ENCODE measurements at places on chromosomes 16 and 17.

DNA sequence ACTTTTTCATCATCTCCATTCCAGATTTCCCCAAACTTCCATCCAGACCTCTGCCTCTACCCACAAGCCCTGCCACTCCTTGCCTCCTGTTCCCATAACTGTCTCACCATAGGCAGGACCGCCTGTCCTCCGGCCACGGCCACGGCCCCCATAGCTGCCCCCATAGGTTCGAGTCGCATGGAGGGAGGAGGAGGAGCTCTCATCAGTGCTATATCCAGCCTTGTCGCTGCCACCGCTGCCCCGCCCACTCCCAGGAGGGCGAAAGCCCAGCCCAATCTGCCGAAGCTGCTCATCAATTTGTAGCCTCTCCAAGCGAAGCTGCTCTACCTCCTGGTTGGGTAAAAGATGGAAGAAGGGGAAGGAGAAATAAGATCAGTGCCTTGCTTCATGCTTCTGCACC, 3.4 kb upstream of the SOX15 start:
- no peak for DNase-seq

DNA sequence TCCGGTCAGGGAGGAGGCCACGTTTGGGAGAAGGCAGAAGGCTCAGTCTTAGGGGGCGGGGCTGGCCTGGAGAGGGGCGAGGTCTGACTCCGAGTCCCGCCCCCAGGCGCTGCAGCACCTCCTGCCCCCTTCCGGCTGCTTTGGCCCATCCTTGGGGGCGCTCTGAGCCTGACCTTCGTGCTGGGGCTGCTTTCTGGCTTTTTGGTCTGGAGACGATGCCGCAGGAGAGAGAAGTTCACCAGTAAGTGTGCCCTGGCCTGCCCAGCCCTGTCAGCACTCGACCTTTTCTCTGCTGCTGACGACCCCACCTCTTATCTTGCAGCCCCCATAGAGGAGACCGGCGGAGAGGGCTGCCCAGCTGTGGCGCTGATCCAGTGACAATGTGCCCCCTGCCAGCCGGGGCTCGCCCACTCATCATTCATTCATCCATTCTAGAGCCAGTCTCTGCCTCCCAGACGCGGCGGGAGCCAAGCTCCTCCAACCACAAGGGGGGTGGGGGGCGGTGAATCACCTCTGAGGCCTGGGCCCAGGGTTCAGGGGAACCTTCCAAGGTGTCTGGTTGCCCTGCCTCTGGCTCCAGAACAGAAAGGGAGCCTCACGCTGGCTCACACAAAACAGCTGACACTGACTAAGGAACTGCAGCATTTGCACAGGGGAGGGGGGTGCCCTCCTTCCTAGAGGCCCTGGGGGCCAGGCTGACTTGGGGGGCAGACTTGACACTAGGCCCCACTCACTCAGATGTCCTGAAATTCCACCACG, 1.5 kb downstream of the TNFRSF12A start:
- peak; percentile 92 for DNase-seq

GRCh38 chr17:66983414-66984021, 19.0 kb downstream of the CACNG4 start:
- DNase-seq, result no peak

GRCh38 chr17:40886090-40886489, 1.0 kb upstream of the KRT20 start:
- no peak for DNase-seq

DNA sequence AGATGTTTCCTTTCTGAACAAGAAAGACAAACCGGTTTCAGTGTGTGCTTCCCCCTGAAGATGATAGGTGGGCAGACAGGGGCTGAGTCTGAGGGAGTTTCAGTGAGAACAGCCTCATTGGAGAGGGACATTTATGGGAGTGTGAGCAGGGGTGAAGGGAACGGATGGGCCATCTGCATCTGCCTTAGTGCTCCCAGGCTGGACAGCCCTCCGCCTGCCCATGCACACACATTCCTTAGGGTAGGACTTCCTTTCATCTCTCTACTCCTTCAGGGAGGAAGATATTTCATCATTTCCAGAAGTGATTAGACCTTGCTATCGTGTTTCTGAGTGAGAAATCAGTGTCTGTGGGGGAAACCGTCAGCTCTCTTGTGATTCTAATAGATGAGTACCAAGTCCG, 3.8 kb downstream of the SHISA6 start:
- no peak for DNase-seq

DNA sequence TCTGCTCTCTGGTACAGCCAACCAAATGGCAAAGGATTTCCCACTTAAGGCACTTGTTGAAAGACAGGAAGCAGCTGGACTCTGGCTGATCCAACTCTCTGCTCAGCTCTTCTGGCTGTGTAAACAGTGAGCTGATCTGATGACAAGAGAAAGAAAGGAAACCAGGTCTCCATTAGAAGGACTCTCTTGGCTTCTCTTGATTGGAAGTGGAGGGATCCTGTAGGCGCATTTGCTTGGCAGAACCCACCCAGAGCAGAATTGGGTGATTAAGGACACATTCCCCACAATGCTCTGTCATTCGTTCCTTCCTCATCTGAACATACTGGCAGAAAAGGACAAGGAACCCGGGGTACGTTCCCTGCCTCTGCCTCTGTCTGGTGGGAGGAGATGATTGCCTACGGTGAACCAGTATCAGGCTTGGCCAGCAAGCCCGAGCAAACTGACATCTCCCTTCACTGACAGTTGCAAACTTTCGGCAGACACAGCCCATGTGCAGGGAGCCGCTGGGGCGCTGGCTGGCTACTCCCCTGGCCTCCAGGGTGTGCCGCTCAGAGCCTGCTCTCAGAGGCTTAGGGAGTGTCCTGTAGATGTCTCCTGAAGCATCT, 29.1 kb downstream of the LDHD start:
- no peak for DNase-seq

DNA sequence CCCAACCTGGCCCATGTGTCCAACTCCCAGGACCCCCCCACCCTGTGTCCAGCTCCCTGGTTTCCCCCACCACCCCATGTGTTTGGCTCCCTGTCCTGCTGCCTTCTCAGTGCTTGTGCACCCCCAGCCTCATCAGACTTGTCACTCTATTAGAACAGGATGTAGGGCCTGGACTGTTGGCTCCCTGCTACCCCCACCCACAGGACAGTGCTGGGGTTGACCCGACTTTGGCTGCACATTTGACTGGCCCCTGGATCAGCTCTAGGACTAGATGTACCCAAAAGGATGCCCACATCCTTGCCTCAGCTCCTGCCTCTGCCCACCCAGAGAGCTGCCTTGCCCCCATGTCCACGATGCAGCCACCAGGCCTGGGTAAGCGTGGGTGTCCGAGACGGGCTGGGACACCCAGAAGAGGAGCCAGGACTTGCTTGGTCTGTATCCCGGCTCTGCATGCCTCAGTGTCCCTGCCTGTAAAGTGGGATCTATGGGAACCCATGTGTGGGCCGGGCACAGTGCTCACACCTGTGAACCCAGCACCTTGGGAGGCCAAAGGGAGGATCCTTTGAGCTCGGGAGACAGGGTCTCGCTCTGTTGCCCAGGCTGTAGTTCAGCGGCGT, 1.5 kb upstream of the CCDC57 start:
- DNase-seq, result no peak

- DNase-seq, result no peak
Measured at GRCh38 chr17:49596613-49597244, 21.1 kb downstream of the NXPH3 start.

DNA sequence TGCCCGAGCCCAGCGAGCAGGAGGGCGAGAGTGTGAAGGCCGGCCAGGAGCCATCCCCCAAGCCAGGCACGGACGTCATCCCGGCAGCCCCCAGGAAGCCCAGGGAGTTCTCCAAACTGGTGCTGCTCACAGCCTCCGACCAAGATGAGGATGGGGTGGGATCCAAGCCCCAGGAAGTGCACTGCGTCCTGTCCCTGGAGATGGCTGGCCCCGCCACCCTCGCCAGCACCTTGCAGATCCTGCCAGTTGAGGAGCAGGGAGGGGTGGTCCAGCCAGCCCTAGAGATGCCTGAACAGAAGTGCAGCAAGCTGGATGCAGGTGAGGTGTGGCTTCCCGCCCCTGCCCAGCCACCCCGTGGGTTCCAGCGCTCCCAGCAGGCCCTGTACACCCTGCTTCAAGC, 18.0 kb downstream of the FLYWCH1 start:
- no peak for DNase-seq

DNA sequence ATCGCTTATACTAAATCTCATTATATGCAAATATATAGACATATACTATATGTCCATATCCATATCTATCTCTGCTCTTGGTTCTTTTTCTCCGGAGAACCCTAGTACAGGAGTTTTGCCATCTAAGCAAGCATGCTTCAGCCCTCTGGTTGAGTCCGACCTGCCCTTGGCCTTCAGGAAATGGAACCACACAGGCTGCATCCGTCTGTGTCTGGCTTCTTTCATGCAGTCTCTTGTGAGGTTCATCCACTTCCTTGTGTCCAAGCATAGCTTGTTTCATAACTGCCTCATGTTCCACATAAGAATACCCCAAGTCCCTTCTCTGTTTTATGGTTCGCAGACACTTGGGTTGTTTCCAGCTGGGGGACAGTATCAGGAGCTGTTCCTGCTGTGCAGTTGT, 16.8 kb downstream of the SNX20 start:
- no peak for DNase-seq

GRCh38 chr17:29180034-29180787, at the start of gene MYO18A:
MYO18A (minus strand) TSS chr17:29180398; CDS start chr17:29166940, 13,458 bp downstream.
- peak; percentile 84 for DNase-seq

- DNase-seq, result no peak
Measured at GRCh38 chr17:48541036-48541576, 3.8 kb downstream of the HOXB2 start.

DNA sequence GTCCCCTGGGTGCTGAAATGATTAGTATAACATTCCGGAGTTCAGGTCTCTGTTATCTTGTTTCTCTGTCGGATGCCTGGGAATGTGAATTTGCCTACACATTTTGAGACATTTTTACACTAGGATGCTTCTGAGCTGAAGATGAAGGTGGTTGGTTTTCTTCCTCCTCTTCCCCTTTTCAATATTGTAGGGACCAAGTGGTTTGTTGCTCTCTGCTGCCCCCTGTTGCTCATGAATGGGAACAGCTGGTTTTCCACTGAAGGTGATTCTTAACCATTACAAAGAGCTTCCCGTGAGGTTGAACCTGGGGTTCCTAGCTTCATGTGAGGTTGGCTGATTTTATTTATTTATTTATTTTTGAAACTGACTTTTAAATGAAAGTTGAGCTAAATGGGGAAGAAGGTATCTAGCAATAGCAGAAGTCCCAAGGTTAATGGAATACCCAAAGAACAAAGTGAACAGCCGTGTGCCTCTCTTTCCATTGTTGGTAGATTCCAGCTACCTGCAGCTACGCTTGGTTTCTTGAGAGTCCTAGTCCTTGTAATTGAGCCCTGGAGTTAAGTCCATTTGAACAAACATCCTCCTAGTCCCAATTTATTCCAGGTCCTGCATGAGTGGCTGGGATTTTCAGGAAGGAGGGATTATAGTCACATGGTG, 983.9 kb upstream of the EEF2KMT start:
- DNase-seq, result no peak

- DNase-seq, result no peak
Measured at GRCh38 chr16:11187522-11188023, 68.4 kb downstream of the SOCS1 start.

GRCh38 chr17:75587675-75588595, at the start of gene MYO15B:
MYO15B (plus strand) TSS chr17:75587800; CDS start chr17:75588058, 258 bp downstream.
- peak; percentile 80 for DNase-seq

- DNase-seq, result no peak
Measured at GRCh38 chr16:11133344-11133943, 122.6 kb downstream of the SOCS1 start.

GRCh38 chr17:42112552-42113176, at the start of gene DHX58:
DHX58 (minus strand) TSS chr17:42112714; CDS start chr17:42111892, 822 bp downstream.
- DNase-seq, result peak; percentile 83

- no peak for DNase-seq
Measured at GRCh38 chr17:78364436-78365281, 4.8 kb upstream of the SOCS3 start.

DNA sequence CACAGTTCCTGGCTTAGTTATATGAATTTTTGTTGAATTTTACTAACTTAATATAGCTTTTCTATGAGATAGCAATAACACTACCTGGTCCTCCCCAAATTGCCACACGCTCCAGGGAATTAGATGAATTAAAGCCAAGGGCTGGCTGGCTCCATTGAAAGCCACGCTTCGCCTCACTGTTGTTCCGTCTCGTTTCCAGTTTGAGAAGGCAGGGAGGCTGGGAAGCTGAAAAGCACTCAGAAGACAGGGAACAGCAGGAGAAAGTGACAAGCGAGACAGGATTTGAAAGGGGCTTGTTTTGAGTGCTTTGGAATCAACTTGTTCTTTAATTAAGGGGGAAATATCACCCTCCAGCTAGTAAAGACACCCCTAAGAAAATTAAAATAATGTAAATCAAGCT, 425.3 kb downstream of the CA10 start:
- DNase-seq, result no peak

DNA sequence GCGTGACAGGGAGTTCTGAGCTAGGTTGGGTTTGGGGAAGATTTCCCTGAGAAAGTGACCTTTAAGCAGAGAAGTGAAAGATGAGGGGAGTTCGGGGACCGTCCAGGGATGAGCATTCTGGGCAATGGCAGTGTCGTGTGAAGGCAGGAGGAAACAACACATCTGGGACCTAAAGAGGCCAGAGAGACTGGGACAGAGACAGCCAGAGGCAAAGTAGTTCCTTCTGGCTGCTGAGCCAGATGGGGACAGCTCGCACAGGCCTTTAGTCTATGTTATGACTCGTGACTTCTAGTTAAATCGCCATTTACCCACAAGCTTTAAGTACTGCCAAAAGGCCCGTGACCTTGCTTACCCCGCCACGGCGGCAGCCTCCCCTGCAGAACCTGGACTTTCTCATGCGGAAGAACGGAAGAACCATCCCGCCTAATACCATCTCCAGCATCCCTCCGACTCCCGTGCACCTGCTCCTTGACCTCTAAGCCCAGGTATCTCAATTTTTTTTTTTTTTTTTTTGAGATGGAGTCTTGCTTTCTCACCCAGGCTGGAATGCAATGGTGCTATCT, 8.5 kb upstream of the MED11 start:
- no peak for DNase-seq
